Type B pancreatic cell (in vitro differentiated cells): ENCODE measurements at places on chromosomes 2 and 18.

DNA sequence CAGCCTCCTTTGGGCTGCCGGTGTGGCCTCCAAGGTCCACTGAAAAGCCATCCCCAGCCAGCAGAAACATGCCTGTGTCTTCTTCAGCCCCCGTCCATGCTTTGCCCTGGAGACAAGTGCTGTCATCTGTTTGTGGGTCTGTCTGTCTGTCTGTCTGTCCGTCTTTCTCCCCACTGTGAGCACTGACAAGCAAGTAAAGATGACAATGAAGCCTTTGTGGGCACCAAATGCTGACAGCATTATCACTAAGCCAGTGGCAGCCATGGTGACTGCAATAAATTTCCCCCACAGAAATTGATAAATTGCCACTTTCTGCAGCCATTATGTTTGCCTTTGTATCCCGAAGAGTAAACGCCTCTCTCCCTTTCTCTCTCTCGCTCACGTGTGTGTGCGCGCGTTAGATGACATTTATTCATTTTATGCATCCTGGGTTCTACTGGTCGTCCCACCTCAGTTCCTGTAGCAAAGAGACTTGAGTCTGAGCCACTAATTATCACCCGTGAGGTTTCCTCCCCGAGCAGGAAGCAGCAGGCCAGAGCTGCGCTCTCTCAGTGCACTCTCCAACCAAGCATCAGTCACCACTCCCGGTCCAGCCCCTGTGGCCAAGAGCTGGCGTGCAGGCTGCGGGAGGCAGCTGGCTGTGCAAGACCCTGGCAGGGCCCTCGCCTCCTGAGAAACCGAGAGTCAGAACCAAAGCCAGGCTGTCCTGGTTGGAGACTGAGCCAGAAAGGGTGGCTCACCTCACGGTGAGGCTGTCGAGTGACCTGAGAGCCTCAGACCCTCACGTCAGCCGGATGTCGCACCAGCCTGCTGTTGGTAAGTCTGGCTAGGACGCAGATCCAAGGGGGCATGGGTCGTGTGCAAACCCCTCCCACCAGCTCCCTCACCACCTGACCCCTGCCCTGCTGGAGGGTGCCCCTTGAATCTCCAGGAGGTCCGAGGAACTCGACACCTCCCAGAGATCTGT lies 6.9 kb downstream of the STEAP3 start:
- DNase-seq, result no peak

GRCh38 chr18:3148930-3149535 lies 70.7 kb downstream of the MYOM1 start:
- DNase-seq, result no peak

- DNase-seq, result no peak
Measured at GRCh38 chr2:206176121-206176520, 16.4 kb downstream of the EEF1B2 start.

DNA sequence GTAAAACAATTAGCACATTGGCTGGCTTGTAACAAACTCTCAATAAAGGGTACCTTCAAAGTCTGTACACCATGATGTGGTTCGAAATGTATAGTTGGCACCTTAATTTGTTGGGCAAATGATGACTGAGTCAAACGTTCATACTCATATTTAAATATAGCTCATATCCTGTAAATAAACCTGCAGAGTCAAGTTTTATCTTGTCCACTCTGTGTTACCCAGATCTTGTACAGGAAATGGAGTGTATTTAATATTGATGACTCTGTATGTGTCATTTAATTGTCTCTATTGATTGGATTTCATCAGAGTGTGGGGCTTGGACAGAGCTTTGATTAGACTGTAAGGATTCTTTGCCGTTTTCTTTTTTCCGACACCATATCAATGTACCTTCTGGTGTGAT lies 805.6 kb upstream of the ZEB2 start:
- DNase-seq, result no peak

DNA sequence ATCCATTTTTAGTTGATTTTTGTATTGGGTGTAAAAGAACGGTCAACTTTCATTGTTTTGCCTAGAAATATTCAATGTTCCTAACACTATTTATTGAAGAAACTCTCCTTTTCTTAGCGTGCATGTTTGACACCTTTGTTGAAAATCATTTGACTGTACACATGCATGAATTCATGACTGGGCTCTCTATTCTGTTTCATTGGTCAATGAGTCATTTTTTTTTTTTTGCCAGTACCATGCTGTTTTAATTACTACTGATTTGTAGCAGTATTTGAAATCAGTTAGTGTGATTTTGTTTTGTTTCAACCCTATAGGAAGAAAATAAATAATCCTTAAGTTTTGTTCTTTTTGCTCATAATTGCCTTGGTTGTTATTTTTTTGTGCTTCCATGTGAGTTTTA lies 828.7 kb downstream of the SUCLG1 start:
- no peak for DNase-seq

- no peak for DNase-seq
Measured at GRCh38 chr2:115560666-115561065, 1118.2 kb downstream of the DPP10 start.

GRCh38 chr2:29250977-29251376 lies 135.8 kb downstream of the CLIP4 start:
- no peak for DNase-seq

GRCh38 chr2:110714452-110715224 lies 17.7 kb upstream of the ACOXL start:
- DNase-seq, result no peak

- no peak for DNase-seq
Measured at GRCh38 chr2:196607073-196607472, 32.4 kb upstream of the CCDC150 start.

DNA sequence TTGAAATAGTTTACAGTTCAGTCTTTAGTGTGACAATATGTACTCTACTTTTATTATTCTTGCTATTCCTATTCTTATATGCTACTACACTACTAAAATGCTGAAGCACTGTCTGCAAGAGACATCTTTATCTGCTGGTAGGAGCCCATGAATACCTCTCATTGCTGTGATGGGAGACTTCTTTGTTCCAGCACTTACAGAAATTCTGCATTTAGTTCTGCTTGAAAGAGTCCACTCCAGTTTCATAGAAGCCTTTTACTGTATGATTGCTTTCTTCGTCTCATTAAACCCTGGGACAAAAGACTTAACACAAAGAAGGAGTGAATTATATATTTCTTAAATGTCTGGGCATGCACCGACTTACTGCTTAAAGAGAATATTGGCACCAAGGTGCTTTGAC lies 272.7 kb downstream of the CD226 start:
- no peak for DNase-seq
